ENCODE measurements at places on chromosomes 5 and 9.

- DNase-seq = no peak
Measured at GRCh38 chr5:56360816-56361215, 127.7 kb upstream of the ANKRD55 start.

DNA sequence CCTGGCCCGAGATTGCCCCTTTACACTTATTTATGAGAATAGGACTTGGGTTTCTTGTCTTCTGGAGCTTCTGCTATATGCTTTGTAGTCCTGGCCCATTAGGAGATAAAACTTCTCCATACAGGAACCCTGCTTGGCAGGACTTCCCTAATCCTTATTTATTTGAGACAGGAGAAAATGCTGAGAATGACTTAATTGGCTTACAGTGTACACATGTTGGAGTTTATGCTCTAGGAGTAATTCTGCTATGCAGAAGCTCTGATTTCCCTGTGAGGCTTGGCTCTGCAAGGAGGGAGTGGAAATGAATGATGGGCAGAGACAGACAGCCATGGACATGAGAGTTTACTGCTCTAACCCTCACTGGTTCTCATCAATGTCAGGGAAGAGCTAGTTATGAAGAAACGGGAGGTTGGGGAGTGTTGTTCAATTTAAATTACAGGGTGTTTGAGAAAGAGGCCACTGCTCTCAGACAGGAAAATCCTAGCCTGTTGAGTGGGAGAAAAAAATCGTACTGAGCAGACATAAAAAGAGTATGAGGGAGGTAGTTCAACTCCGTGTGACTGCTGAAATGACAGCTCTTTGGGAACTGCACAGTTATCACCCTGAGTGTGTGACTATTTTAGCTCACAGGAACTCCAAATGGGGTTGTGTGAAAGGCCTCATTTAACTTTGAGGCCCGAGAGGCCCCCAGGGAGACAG lies 37.5 kb downstream of the ACTBL2 start:
- no peak for DNase-seq

GRCh38 chr5:40386289-40386688 lies 293.4 kb upstream of the PTGER4 start:
- DNase-seq = no peak

- DNase-seq = no peak
Measured at GRCh38 chr5:123089914-123090660, 1.0 kb downstream of the PRDM6 start.

GRCh38 chr5:80540691-80541090 lies 29.4 kb downstream of the ANKRD34B start:
- DNase-seq = no peak

- DNase-seq = no peak
Measured at GRCh38 chr5:62690421-62690820, 111.8 kb downstream of the LRRC70 start.

DNA sequence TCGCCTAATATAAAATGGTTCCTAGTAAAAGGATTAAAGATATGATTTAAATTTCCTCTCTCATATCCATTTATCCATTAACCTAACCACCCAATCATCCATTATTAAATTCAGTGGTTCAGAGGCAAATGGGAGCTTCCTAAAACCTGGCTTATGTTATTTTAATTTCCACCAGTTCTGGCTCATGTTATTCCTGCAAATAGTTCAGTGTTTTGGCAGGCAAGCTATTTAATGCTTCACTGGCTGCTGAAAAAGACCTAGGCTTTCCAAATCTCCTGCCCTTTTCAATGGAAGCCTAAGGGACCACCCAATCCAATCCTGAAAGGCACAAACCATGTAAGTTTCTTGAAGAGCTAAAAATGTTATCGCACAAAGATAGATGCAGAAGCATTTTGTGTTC lies 52.3 kb downstream of the POC5 start:
- DNase-seq = no peak

DNA sequence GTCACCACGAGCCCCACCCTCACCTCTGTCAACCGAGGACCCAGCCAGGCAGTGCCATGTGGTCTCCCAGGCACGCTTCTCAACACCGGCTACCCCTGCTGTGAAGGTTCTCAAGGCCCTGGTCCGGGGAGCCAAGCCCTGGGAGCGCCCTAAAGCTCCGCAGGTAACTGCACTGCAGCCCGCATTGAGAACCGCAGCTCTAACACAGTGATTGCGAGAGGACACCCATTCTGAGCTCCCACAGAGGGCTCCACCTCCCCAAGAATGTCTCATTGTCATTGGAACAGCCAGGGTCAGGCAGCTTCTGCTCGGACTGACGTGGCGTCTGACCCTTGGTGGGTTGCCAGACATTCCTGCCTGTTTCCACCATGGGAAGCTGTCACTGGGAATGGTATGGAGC lies 88.3 kb downstream of the ANKRD33B start:
- DNase-seq = no peak

DNA sequence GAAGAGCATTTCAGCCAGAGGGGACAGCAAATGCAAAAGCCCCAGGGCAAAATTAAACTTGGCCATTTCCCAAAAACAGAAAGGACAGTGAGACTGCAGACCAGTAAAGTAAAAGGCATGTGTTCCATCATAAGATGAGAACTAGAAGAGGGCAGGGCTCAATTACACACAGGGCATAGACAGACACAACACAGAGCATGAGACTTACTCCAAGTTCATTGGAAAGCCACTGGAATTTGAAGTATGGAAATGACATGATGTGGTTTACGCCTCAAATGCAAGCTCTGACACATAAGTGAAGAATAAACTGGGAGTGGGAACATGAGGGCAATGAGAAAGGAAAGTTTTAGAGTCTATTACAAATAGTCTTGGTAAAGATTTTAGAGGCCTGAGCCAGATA lies 446.6 kb upstream of the GRIA1 start:
- DNase-seq = no peak

DNA sequence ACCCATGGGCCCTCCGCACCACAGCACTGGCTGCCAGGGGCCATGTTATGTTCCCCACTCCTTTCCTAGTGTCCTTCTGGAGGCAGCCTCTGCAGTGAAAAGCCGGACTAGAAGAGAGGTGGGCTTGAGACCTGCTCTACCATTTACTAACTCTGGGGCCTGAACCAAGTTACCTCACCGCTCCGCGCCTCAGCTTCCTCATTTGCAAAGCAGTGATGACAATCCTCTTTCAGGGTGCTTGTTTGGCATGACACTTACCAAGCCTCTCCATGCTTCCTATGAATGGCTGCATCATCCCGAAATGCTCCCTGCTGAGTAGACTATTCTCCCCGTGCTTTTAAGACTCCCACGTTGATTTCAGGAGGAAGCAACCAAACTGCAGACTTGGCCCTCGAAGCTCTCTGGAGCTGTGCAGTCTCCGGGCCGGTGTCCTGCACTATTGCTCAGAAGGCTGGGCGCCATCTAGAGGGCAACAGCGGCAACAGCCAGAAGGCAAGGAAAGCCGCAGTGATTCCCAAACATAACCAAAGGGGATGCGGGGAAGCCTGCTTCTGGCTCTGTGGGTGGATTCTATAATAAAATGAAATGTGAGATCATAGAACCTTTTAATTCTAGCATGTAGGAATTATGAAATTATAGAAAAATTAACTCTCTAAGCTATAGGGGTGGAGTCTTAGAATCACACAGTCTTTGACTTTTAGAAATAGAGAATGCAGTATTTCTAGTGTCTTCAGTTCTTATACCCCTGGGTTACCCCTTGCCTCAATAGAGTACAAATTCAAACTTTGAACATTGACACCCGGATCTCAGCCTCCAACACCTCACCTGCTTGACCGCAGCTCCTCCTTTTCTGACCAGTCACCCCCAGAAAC lies 599.8 kb upstream of the BRINP1 start:
- no peak for DNase-seq

DNA sequence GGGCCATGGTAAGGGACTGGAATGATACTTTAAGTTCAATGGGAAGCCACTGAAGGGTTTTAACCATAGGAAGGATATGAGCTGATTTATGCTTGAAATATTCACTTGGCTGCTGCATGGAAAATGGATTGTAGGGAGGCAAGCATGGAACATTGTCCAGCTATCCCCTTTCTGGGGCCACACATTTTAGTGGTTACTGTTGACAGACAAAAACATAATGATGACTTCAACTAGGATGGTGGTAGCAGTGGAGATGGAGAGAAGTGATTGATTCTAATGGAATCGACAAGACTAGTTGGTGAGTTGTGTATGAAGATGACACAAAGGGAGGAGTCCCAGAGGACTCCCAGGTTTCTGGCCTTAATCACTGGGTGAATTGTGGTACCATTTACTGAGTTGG lies 6.2 kb upstream of the FCHSD1 start:
- no peak for DNase-seq

DNA sequence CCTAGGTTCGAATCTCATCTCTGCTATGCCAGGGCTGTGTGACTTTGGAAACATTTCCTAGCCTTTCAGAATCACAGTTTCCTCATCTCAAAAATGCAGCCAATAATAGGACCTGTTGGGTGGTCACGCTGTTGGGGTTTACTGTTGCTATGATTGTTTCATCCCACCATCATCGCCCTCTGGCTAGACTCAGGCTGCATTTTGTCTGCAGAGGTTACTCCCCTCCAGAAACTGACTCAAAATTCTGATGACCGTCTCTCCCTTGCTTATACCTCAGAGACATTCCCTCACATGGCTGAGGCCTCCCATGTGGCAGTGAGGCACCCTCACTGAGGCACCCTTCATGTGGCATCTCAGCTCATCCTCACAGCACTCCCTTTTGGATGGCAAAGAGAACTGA lies 61.6 kb downstream of the COL27A1 start:
- no peak for DNase-seq

DNA sequence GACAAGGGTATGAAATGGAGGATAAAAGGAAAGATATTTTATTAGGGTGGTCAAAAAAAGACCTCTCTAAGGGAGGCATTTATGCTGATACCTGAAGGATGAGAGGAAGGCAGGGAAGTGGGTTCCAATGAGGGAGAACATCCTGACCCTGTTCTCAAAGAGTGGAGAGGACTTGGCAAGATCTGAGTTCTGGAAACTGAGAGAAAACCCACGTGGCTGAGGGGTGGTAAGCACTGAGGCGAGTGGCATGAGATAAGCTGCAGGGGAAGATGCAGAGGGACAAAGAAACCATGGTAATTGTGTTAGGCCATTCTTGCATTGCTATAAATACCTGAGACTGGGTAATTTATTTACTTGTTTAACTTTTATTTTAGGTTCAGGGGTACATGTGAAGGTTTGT lies 16.8 kb downstream of the SH3RF2 start:
- DNase-seq = no peak

DNA sequence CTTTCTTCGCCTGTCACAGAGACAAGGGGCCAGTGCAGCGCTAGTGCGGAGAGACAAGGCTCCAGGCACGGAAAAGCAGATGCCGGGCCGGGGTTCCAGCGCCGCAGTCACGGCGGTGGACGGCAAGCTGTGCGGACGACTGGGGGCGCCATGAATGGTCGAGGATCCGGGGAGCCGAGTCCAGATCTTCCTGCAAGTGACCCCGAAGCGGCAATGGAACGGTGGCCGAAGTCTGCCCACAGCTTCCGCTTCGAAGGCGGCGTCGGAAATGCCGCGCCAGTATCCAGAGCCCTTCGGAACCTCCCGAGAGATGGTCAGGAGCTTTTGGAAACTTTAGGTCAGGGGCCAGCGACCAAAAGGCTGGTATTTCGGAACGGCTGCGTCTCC lies 601 bp upstream of the FAF2 start:
- DNase-seq = no peak

DNA sequence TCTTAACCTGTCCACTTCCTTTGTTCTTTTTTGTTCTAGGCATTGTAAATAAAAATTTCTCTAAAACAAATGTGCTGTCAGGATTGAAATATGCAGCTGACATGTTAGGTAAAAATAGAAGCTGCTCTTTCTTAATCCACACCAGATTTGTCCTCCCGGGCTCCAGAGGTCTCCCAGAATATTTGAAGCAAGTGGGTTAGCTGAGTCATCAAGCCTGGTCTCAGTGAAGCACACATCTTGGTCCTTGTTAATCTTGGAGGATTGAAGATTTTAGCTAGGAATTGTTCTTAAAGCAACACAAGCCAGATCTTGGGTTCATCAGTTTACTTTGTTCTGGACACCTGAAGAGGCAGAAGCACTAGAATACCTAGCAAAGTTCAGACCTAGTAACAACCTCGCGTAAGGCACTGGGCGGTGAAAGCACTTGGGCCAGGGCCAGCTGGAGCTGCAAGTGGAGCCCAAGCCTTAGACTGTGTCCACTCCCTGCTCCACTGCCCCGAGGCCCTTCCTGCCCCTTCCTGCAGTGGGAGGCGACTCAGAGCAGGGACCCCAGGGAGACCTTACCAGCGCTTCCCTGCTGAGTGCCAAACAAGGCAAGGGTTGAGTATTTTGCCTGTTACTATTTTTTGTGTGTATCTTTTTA lies 36.5 kb downstream of the HABP4 start:
- DNase-seq = no peak

- no peak for DNase-seq
Measured at GRCh38 chr5:73966451-73966850, 340.5 kb downstream of the ARHGEF28 start.

DNA sequence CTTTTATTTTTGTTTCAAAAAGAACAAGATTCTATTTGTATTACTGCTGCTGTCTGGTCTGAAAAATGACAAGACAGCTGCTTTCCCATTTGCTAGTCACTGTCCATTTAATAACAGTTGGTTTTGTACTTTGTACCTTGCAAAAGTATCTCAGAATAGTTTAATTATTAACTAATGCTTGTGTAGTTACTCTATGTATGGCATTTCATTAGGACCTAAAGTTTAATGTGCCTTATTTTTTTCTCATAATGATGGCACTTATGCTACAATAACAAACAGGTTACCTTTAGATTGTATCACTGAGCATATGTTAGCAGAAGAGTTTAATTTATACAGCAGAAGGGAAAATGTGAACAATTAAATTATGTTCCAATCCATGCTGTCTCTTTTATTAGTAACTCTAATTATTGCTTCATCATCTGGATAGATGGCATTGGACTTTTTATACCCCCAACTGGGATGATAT lies 134.2 kb downstream of the CDH10 start:
- no peak for DNase-seq

DNA sequence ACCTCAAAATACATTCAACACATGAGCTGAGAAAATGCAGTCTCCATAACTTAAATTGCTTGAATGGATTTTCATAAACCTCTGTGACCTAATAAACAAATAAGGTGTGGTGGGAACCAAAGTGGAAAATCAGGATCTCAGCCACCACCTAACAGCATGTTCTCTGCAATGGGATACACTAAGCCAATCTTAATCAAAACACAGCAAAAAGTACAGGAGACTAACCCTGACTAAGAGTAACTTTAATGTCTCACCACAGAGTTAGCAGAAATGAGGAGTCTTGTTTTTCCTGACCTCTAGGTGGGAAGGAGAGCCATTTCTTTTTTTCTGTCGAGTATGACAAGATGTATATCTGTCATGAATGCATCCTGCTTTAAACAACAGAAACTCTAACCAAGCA lies 48.5 kb downstream of the PLK2 start:
- no peak for DNase-seq

Measured in NCI-H187 treated with DMSO at 0.1 percent for 48 hours (cell line).